Stimulated activated CD8-positive, alpha-beta memory T cell treated with anti-CD3 and anti-CD28 coated beads, Interleukin-4, amount 100 ng/mL, for 1 hour (primary cell): ENCODE measurements at places on chromosomes 4 and X.

- DNase-seq: no peak
These were observed 21.1 kb upstream of the HSFX4 start for GRCh38 chrX:149908308-149908707.

- no peak for DNase-seq
These were observed 476.3 kb downstream of the CCSER1 start for GRCh38 chr4:90603540-90603939.

- DNase-seq: no peak
These were observed 48.5 kb downstream of the FSTL5 start for GRCh38 chr4:162115333-162115732.

GRCh38 chr4:88276952-88277710 is 7.2 kb downstream of the PPM1K start:
- DNase-seq: no peak

GRCh38 chrX:103073467-103073866 is 9.5 kb upstream of the BEX1 start:
- no peak for DNase-seq

GRCh38 chr4:174365018-174365587 is 81.4 kb downstream of the CEP44 start:
- DNase-seq: no peak

GRCh38 chr4:97140545-97140944 is 1002.7 kb downstream of the STPG2 start:
- DNase-seq: no peak

GRCh38 chrX:115410731-115411428 is 121.4 kb downstream of the LUZP4 start:
- DNase-seq: no peak

DNA sequence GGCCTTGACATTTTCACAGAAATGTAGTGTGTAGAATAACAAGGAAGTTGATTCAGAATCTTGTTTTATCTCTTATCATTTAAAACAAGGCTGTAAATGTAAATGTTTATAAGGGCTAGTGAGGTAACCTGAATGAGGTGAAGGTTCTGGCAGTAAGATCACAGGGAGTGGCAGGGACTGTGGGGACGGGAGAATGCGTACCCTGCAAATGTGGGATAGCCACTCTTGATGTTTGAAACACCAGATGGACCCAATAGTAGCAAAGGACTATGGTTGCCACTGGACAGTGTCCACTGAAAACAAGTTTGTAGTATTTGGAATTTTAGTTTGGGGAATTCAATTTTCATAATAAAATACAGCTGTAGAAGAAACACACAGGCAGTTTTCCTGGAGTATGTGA is 155.3 kb downstream of the FHIP1A start:
- no peak for DNase-seq

GRCh38 chr4:73725985-73726384 is 14.4 kb upstream of the CXCL8 start:
- DNase-seq: no peak

DNA sequence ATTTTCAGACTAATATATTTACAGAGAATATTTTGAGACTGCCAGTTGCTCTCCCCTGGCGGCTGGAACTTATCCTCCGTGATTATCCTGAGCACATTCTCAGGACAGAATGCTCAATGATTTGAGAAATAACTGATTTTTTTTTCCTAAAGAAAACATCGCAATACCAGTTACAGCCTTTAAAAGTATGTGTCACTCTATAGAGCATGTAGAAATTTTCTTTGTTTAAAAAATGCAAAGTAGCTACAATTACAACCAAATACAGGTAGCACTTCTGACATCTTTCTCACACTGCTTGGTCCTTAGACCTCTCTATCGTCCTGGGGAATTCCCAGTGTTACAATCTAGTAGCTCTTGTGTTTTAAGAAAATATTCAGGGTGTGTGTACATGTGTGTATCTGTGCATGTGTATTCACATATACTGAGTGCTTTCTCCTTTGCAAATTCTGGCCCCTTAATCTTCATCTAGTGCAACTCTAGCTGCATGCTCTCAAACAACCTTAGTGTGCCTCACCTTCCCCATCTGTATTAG is 13.8 kb downstream of the APBB2 start:
- DNase-seq: no peak

GRCh38 chr4:138174981-138175794 is 67.0 kb downstream of the SLC7A11 start:
- no peak for DNase-seq

GRCh38 chr4:75895744-75896314 is 6.4 kb downstream of the PPEF2 start:
- no peak for DNase-seq

DNA sequence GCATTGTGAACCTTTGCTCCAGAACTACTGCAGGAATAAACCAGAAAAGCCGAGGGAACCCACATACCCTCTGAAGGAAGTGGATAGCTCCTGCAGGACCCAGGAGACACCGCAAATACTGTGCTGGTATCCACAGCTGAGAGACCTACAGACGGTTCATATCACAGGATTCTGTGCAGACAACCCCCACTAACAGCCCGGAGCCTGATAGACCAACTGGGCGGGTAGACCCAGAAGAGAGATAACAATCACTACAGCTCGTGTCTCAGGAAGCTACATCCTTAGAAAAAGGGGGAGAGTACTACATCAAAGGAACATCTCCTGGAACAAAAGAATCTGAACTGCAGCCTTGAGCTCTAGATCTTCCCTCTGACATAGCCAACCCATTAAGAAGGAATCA is 150.8 kb downstream of the FRAS1 start:
- no peak for DNase-seq

DNA sequence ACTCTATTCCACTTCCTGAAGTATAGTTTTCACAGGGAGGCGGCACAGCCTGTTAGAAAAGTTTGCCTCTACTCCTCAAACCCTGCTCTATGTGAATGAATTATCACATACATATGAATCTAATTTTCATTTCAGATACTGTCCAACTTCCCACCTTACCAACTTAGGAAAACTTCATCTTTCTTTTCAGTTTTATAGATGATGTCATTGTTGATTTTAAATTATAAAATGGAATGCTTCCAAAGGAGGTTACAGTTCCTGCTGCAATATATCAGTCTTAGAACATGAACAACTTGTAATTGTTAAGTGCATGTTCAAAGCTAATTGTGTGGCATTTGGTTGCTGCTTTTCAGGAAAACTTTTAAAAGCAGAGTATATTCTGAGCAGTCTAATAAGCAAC is 92.4 kb downstream of the NEUROG2 start:
- no peak for DNase-seq

GRCh38 chr4:65007841-65008439 is 598.7 kb upstream of the TECRL start:
- DNase-seq: no peak

DNA sequence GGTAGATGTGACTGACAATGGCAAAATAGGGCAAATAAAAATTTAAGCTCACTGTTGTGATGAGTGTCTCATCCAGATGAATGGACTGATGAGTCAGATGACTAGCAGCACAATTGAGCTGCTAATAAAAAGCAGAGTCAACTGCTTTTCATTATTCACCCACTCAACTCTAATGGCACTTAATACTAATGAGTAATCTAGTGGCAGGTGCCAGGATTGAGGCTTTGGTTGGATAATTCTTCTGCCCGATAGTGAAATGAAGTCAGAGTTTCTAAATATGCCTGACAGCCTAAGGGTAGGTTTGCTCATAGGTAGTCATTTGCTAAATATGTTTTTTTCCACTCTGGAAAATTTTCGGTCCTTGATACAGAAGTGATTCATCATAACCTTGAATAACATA is 10.4 kb downstream of the OGT start:
- no peak for DNase-seq

- no peak for DNase-seq
These were observed 1.6 kb downstream of the PRICKLE3 start for GRCh38 chrX:49184294-49185281.

DNA sequence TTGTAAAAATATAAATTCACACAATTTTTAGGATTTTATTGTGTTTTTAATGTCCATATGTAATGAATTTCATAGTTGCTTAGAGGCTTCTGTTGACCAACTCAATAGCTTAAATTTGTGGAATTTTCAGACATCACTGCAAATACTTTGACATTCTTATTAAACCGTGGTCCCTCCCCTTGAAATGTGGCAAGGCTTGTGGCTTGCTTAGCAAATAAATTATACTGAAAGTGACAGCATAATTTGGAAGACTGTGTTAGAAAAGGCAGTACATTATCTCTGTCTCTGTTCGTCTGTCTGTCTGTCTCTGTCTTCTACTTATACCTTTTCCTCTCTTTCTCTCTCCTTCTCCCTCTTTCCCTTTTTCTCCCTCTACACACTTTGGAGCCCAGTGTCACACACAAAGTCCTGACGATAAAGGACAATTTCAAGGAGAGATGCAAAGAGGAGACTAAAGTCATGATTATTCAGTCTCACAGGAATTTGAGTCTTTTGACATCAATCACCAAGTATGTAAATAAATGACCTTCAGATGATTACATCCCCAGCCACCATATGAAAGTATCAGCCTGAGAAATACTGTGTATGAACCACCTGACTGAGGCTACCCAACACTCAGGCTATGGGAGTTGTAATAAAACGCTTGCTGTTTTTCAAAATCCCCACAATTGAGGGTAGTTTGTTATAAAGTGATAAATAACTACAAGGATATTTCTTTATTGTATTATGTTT is 21.0 kb upstream of the UGT2B7 start:
- DNase-seq: no peak

- DNase-seq: no peak
These were observed 11.6 kb downstream of the DLG3 start for GRCh38 chrX:70456256-70456655.

- DNase-seq: peak; percentile 14
These were observed 23.6 kb upstream of the YTHDC1 start for GRCh38 chr4:68373513-68373912.

GRCh38 chr4:169530048-169530447 is 82.3 kb downstream of the NEK1 start:
- DNase-seq: no peak

- no peak for DNase-seq
These were observed 696.9 kb downstream of the PCDH7 start for GRCh38 chr4:31417040-31417439.

- no peak for DNase-seq
These were observed 23.1 kb upstream of the GATB start for GRCh38 chr4:151783867-151784266.

- DNase-seq: no peak
These were observed 420.6 kb downstream of the SPRY1 start for GRCh38 chr4:123817025-123817688.

- no peak for DNase-seq
These were observed 296.3 kb downstream of the PCDH7 start for GRCh38 chr4:31016322-31017061.

DNA sequence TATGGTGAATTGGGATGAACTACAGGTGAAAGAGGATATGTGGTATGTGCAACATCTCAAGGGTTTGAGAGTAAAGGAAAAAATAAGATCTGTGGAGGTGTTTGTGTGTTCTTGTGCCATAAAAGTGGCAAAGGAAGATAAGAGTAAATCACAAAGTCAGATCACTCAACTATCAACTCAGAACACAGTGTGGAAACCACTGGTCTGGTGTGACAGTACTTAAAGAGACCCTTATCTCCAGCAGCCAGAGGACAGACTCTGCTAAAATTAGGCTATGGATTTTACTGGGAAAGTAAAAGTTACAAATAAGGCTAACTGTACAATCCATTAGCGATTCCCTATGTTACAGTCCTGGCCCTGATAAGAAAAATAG is 54.0 kb upstream of the PRDM8 start:
- no peak for DNase-seq

- no peak for DNase-seq
These were observed 43.6 kb upstream of the UPRT start for GRCh38 chrX:75230296-75230695.

- DNase-seq: no peak
These were observed 107.3 kb downstream of the EFNB1 start for GRCh38 chrX:68936126-68936525.

DNA sequence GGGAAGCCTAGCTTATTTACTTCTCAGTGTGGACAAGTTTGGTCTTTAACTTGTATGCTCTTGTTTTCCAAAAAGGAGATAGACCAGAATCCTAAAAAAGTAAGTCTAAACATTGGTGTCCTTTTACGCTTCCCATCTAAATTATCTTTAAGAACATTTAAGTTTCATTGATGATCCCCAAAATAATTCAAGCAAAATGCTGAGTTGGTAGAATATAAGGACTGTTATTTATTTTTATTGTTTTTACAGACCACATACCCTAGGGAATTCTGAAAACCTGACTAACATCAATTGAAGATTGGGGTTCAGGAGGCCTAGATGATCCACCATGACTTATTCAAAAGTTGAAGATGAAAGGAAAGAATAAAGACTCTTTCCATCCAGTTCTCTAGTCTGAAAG is 653.0 kb downstream of the CCSER1 start:
- DNase-seq: no peak

GRCh38 chr4:38131371-38132091 is 171.3 kb downstream of the PTTG2 start:
- peak; percentile 23 for DNase-seq

- DNase-seq: no peak
These were observed 49.4 kb downstream of the SERTM2 start for GRCh38 chrX:111560801-111561200.

DNA sequence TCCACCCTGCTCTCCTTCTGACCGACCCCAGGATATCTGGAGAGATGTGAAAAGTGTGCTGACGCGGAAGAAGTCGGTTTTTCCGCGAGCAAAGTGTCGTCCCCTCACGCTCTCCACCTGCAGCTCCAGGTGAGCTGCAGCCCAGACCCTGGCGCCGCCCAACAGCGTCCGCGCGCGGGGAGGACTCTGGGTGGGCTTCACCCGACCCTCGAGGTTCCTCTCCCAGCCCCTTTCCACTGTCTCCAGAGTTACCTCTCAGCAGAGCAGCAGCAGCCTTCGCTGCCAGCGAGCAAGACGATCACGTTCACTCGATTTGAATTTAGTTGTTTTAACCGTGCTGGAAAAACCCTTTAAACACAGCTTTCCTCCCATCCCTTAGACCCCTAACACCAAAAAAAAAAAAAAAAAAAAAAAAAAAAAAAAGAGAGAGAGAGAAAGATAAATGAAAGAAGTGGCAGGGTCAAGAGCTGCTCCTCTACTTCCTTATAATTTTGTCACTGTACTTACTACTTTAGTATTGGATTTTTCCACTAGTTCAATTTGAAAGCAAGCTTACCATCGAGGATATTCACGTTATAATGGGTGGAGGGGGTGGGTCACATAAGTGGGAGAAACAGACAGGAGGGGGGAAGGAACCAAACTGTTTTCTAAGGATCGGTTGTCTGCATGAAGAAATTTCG is 758 bp upstream of the NR3C2 start:
- no peak for DNase-seq

GRCh38 chr4:158807691-158808090 is 38.9 kb downstream of the FNIP2 start:
- DNase-seq: no peak

GRCh38 chr4:8277356-8278008 is 7.9 kb downstream of the HTRA3 start:
- no peak for DNase-seq
